RKO (cell line): ENCODE measurements at places on chromosomes 7 and 10.

DNA sequence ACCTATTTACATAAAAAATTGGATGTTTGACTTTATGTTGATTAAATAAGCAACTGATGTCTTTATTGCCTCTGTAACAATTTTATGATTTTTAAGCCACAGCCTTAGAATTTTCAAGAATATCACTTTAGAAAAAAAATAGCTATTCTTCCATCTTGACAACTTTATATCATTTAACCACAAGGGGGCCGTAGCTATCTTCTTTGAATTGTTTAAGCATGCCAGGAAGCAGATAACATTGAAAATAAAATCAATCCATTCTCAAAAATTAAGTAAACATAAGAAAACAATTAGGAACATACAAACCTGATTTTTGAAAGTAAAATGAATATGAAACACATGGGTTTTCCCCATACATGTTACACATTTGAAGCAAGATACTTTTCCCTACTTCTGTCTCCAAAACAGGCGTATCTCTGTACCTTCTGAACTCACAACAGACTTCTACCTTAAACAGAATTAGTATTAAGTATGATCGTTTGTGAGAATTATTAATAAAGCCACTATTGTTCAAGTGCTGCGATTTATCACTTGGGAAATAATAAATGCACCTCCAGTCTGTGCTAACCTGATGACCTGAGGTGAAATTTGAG is 209.0 kb downstream of the CACNA2D1 start:
- DNase-seq = peak; percentile 65

- no peak for DNase-seq
These were observed 17.0 kb upstream of the LFNG start for GRCh38 chr7:2502647-2502966.

DNA sequence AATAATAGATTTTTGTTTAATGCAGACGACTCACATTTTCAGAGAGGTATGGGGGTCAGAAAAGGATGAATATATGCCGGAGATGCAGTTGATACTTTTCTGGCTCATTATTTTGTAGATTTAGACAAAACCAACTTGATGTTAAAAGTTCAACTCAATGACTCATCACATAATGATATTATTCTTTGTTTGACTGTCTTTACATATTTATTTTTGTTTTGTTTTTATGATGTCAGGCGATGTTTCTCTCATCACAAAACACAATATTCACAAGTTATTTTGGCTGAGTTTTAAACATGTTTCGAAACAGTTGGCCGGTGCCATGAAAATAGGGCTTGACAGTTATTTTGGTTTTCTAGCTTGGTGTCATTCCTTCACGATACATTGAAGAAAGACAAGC is 1.3 kb downstream of the GJD4 start:
- no peak for DNase-seq

- no peak for DNase-seq
These were observed 78.6 kb downstream of the CHCHD3 start for GRCh38 chr7:133003052-133003910.

DNA sequence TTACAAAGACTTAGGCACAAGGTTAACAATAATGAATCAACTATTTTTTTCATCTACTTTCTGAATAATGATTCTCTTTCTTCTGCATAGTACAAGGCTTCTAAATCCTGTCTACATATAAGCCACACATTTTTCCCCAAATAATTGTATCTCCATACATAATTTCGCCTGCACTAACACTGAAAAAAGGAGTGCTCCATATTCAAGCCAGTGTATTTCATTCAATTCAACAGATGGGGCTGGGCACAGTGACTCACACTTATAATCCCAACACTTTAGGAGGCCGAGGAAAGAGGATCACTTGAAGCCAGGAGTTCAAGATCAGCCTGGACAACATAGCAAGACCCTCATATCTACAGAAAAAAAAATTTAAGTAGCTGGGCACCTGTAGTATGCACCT is 86.0 kb upstream of the ZNF800 start:
- DNase-seq = no peak

GRCh38 chr10:5545011-5545410 is 20.2 kb downstream of the CALML3 start:
- no peak for DNase-seq

- no peak for DNase-seq
These were observed 8.7 kb downstream of the ELFN1 start for GRCh38 chr7:1678571-1679325.

- no peak for DNase-seq
These were observed 308.2 kb downstream of the GFRA1 start for GRCh38 chr10:115964827-115965226.
